Activated CD4-positive, alpha-beta T cell treated with anti-CD3 and anti-CD28 coated beads for 1 hour (primary cell): ENCODE measurements at places on chromosomes 11 and 22.

DNA sequence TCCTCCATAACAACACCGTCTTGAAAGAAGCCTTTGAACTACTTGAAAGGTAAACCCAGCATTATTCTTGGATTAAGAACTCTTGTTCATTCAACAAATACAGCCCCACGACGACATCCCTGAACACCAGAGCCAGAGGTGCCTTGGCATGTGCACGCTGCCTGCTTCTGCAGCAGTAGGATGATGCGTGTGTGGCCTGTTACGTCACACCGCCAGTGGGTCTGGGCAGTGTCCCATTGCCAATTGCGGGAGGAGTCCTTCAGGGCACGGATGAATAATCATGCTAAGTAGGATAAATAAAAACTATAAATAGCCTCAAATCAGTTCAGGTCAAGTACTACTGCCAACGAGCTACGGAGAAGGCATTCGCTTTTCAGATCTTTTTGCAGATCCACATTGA, 380.5 kb downstream of the SHANK2 start:
- DNase-seq = no peak

GRCh38 chr22:29684244-29684643, 35.6 kb upstream of the CABP7 start:
- no peak for DNase-seq

- DNase-seq = no peak
Observed at GRCh38 chr11:25824688-25825087, 507.2 kb upstream of the ANO3 start.

DNA sequence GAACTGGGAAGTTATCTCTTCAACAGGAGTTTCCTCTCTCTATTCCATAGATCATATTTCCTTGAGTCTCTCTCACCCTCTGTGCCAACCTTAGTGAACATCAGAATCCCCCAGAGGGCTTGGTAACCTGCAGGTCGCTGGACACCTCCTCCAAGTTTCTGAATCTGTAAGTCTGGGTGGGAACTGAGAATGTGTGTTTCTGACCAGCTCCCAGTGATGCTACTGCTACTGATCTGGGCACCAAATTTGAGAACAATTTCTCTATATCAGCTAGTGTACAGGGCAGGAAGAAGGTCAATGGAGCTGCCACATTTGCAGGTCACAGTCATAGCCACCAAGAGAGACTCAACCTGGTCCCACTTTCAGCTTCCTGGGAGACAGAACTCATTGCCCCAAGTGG, 62.9 kb downstream of the RCN1 start:
- DNase-seq = no peak

GRCh38 chr11:96051820-96052219, 127.9 kb upstream of the MTMR2 start:
- DNase-seq = no peak

DNA sequence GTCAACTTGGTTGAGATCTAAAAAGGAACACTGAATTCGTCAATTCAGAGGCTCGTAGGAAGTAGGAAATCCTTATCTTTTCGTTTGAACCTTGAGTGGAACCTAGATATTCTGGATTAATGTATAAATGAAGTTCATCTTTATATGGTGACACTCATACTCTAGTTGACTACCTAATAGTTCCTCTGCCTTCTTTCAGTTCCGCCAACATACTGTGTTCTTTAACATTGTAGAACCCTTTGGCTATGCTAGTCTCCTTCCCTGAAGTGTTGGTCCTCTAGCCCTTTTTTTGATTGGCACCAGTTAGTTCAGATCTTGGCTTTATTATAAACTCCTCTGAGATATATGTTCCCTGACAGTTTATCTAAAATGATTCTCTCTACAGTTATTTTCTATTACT, 1.5 kb downstream of the ATM start:
- no peak for DNase-seq

- peak; percentile 26 for DNase-seq
Observed at GRCh38 chr11:36265793-36266628, 23.2 kb downstream of the COMMD9 start.

DNA sequence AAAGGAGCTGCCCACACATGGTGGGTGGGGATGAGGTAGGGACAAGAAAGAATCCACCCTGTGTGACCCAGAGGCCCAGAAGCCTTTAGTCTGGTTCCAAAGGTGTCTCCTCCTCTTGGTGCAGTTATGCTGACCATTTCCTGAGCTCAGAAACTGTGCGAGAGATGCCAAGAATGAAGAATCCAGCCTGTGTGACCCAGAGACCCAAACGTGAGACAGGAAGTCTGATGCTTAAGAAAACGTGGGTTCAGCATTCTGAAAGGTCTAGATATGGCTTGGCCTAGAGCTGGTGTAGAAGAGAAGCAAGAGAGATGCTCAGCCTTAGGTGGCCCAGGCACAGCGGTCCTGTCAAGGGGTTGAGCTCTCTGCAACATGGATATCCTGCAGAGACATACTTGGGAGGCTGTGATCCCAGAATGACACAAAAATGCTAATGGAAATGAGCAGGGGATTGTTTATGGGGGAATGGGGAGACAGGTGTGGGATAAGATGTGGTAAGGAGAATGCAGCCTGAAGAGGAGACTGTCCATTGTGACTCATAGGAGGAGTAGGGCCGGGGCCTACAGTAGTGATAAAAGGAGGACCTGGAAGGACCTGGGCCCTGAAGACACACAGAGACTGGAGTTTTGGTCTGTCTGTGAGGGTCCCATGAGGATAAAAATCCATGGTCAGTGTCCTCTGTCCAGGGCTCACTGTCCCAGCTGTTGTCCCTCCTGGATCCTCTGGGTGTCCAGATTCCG, 79.0 kb downstream of the ZNF280B start:
- no peak for DNase-seq
